ENCODE measurements at places on chromosomes 2 and 18. TPM values are rescaled to one million over a fixed set of nuclear protein-coding genes. Genes with fewer than 3 reads are reported as not detected.

GDF7 gene
- 0.02 TPM for total RNA-seq

DNA sequence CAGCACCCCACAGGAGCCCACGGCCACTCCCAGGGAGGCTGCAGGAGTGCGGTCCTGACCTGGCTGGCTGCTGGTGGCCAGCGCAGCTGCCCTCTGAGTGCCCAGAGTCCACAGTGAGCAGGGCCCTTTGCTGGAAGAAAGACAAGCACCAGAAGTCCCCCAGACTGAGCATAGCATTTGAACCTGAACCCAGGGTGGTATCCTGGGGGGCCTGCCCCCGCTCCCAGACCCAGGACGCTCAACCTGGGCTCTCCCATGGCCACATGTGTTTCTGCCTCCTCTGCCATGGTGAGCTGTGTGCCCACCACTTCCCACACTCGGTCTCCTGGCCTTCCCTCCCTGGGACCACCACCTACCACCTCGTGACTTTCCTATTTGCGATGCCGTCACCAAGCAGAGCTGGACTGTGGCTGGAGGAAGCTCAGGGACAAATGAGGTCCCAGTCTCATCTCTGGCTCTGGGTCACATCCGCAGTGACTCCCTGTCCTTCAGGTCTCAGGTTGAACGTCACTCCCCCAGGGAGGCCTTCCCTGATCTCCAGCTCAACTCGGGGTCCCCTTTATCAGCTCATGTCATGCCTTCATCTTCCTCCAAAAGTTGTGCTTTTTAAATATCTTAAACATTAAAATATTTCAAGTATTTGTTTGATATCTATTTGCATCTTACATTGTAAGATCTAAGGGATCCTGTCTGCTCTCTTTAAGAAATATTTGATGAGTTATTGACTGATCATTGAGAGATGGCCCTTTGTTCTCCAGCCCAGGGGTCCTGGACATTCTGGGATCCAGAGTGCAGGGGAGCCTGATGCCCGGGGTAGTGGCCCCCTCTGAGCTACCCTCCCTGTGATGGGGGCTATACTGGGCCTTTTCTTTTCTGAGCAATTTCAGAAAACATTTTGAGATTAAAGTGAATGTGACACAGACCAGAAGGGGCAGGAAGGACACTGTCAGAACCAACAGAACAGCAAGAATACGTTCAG, 16.4 kb upstream of the GPR55 start:
- no peak for DNase-seq

DNA sequence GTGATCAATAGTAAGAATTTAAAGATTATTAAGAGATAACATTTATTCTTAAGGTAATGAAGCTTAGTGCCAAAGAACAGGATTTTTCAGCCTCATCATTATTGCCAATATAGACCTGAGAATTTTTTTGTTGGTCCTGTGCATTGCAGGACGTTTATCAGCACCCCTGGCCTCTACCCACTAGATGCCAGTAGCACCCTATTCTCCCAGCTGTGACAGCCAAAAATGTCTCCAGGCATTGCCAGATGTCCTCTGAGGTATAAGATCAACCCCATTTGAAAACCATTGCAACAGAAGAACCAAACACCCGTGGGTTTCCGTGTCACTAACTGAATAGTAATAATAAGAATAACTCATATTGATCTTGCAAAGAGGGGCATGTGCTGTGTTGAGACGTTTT, 700.0 kb upstream of the SOX11 start:
- DNase-seq = no peak

DNA sequence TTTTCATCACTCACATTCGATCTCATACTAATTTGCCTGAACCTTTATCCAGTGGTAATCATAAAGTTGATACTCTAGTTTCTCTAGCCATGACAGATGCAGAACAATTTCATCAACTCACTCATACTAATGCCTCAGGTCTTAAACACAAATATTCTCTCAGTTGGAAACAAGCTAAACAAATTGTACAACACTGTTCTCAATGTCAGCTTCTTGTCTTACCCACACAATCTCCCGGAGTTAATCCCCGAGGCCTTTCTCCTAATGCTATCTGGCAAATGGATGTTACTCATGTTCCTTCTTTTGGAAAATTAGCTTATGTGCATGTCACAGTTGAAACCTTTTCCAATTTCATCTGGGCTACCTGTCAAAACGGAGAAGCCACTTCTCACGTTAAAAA, 11.5 kb upstream of the CNOT11 start:
- no peak for DNase-seq

- no peak for DNase-seq
Measured at GRCh38 chr2:136863874-136864273, 98.5 kb downstream of the THSD7B start.

DNA sequence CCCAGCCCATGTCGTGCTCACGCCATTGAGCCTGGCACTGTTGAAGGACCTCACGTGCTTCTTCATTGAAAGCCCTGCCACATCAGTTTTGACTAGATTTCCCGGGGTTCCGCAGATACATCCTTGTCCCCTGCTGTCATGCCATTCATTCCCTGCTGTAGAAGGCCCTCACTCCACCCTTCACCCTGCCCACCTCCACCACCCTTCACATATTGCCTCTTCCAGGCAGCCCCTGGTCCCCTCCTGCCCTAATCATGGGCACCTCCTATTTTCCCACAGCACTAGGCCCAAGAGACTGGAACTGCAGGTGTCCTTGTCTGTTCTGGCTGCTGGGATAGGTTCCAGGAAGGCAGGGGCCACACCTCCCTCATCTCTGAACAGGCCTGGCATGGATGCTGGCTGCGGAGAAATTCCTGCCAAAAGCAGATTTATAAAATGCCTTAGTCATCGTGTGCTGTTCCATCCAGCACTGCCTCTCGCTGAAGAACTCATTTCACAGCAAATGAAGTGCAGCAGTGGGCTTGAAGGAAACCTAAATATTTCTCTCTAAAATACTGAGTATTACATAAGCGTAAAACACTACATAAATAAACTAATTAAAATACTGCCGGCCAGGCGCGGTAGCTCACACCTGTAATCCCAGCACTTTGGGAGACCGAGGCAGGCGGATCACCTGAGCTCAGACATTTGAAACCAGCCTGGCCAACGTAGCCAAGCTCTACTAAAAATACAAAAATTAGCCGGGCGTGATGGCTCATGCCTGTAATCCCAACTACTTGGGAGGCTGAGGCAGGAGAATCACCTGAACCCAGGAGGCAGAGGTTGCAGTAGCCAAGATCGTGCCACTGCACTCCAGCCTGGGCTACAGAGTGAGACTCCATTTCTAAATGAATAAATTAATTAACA, 38.4 kb downstream of the EIF4E2 start:
- DNase-seq = no peak

GRCh38 chr18:25231327-25231691, 120.7 kb downstream of the ZNF521 start:
- no peak for DNase-seq

DNA sequence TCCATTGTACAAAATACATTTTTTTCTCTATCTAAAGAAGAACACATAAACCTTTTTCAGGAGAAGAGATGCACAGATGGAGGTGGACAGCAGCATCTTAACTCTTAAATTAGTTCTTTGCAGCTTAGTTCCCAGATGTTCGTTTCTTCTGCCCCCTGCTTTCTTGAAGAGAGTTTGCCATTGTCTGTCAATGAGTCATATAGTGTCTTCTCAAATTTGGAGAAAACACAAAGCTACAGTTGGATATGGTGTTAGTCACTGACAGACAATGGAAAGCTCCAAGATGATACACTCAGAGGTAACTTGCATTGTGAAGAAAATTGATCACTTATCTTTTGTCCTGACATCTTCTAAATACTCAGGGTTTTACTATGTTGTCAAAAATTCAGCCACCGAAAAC, 48.8 kb upstream of the TMEFF2 start:
- DNase-seq = no peak

- no peak for DNase-seq
Measured at GRCh38 chr2:240858321-240858720, 10.3 kb upstream of the AGXT start.

GRCh38 chr2:193076995-193077394, 882.3 kb upstream of the TMEFF2 start:
- DNase-seq = no peak

UGT1A10 gene
- not detected for total RNA-seq

MOGAT1 gene
- total RNA-seq = not detected

RAB10 gene
- 126 TPM for total RNA-seq

GREB1L gene
- not detected for total RNA-seq

DNA sequence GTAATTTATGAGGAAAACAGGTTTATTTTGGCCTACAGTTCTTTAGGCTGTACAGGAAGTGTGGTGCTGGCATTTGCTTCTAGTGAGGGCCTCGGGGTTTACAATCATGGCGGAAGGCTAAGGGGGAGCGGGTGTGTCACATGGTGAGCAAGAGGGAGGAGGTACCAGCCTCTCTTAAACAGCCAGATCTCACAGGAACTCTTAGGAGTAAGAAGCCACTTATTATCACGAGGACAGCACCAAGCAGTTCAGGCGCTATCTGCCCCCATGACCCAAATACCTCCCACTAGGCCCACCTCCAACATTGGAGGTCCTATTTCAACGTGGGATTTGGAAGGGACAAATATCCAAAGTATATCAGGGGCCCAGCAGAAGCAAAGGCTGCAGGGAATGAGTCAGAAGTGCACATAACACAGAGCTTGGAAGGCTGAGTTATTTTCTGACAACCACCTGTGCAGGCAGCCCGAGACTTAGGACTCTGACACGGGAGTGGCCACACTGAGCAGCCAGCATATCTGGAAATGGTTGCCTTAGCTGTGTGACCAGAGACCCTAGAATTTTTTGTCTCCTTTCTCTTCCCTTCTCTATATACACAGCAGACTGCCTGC, 170.9 kb downstream of the PRPF40A start:
- no peak for DNase-seq

DNA sequence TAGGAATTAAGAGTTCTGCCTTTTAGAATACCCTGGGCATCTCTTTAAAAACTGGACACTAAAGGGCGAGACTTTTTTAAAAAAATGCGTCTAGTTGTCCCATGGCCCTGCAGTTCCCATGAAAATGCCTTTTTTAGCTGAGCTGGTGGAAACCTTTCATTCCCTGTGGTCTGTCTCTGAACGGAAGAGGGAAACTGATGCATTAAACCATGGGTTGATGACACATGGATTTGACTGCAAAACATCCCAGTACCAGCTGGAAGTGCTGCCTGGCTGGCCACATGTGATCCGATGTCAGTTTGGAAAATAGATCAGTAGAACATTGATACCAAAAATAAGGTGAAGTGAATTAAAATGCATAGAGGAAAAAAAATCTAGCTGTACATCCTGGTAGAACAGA, 129.2 kb downstream of the MYO1B start:
- DNase-seq = no peak

DNA sequence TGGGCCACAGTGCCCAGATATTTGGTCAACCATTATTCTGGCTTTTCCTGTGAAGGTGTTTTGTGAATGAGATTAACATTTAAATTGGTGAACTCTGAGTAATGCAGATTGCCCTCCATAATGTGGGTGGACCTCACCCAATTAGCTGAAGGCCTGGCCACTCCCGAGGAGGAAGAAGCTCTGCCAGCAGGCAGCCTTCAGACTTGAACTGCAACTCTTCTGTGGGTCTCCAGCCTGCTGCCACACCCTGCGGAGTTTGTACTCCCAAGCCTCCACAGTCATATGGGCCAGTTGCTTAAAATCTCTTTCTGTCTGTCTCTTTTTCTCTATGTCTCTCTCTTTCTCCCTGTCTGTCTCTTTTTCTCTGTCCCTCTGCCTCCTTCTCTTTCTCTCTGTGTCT, 262.7 kb downstream of the MYCN start:
- DNase-seq = no peak

DNA sequence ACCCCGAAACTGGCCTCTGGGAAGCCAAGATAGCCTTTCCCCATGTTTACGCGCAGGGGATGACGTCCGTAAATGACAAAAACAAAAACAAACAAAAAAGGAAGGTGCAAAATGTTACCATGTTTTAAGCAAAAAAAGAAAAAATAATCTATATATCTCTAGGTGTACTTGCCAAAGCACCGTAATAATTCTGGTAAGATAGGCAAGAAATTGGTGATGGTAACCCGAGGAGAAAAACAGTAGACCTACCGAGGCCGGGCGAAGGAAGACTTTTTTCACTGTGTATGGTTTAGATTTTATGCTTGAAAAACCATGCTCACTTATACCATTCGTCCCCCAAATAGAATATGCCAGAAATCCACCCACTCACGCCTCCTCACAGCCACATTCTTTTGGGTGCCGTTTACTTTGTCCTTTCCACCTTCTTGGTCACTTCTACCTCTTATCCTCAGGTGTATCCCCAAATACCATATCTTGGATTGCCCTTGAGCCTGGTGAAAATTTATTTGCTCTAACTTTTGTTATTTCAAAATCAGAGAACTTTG, 8.0 kb downstream of the GATA6 start:
- no peak for DNase-seq

EFR3B gene
- total RNA-seq = 3.2 TPM

TSPYL6 gene
- total RNA-seq = not detected

- no peak for DNase-seq
Measured at GRCh38 chr2:38485734-38486133, 108.7 kb upstream of the ATL2 start.

DNA sequence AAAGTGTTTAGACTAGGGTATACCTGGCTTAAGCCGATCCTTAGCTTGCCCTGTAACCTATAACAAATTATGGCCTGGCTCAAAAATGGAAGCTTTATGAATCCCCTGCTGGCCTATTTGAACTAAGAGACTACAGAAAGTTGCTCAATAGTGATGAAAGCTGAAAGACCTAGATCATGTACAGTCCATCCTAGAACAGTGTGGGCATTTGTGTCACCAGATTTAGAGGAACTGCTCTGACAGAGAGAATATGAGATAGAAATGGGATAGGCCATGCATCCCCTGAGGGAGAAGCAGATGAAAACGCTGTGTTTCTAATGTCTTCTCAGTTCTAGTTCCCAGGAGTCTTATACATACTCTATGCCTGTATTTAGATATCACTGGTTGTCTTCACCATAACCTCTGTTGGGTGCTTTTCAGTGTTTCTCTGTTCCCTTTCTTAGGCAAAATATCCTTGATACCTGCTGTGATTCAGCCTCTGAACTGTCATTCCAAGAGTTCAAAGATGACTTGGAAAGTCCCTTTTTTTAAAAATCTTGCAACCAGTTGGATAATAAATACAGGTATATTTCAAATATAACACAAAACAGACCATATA, 246.9 kb upstream of the SLC39A10 start:
- no peak for DNase-seq

DIPK1C gene
- not detected for total RNA-seq

Measured in natural killer cell treated with Interleukin-12 subunit alpha and Interleukin-12 subunit beta and Interleukin-15 and Interleukin-18, amount 100 ng/mL, for 72 hours (primary cell).